Adrenal gland (tissue), 19 donors: ENCODE measurements at places on chromosomes 1 and 21.
A peak's percentile ranks its signal among the peaks of the same experiment; 100 is the strongest.

DNA sequence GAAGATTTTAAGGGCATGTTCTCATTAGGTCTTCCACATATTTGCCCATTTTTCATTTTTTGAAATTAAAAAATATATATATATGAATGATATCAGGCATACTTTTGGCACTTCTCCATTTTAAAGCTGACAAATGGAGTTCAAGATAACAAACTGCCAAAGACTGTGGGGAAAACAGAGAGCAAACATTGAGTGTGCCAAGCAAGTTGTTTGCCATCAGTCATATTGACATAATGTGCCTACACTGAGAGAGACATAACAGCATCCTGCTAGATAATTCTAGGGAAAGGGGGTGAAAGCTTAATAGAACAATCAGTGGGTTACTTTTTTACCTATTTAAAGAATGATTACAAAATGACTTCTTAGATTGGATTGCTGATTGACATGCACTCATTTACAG lies 529.4 kb upstream of the CXADR start:
- H3K27ac ChIP-seq, result no peak overlapping the region
- DNase-seq, result no peak
- no peaks in the 10 kb centered on the region for H3K27me3 ChIP-seq
- peaks cover 9% of the 10 kb centered on the region for H3K4me1 ChIP-seq
- H3K4me3 ChIP-seq, result no peak overlapping the region
- no peaks in the 10 kb centered on the region for H3K36me3 ChIP-seq

GRCh38 chr1:212315907-212316306 lies 30.7 kb downstream of the PPP2R5A start:
- no peaks in the 10 kb centered on the region for H3K27me3 ChIP-seq
- H3K4me3 ChIP-seq, result no peak overlapping the region
- H3K27ac ChIP-seq, result no peak overlapping the region
- peaks cover 3% of the 10 kb centered on the region for H3K4me1 ChIP-seq

DNA sequence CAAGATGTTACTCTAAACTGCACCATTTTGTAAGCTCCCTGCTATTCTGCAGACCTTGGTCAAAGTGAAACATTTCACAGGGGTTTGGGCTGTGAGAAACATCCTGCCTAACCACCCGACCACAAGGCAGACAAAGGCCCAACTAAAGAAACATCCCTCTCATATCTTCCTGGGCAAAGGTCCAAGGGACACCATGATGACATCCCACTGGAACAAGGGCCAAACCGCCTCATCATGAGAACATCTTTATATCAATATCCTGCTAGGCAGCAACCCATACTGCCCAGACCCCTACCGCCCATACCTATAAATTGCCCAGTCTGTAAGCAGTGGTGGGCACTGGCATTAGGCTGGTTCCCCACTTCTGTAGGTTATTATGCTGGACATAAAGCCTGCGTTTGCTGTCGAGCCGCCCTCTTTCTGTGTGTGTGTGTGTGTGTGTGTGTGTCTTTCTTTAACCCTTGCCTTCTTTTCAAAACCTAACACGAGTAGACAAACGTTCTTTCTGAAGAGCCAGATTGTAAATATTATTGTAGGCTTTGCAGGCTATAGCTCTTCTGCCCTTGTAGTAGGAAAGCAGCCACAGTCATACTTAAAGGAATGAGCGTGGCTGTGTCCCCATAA lies 1.0 kb upstream of the PPIE start:
- peaks cover 22% of the 10 kb centered on the region for H3K36me3 ChIP-seq
- H3K4me3 ChIP-seq, result no peak overlapping the region
- H3K4me1 ChIP-seq, result peaks cover 16% of the 10 kb centered on the region
- no peak for DNase-seq

- H3K27ac ChIP-seq, result no peak overlapping the region
- no peaks in the 10 kb centered on the region for H3K4me1 ChIP-seq
- no peaks in the 10 kb centered on the region for H3K27me3 ChIP-seq
- DNase-seq, result no peak
- no peaks in the 10 kb centered on the region for H3K36me3 ChIP-seq
Measured at GRCh38 chr1:237687804-237688203, 202.9 kb downstream of the ZP4 start.

DNA sequence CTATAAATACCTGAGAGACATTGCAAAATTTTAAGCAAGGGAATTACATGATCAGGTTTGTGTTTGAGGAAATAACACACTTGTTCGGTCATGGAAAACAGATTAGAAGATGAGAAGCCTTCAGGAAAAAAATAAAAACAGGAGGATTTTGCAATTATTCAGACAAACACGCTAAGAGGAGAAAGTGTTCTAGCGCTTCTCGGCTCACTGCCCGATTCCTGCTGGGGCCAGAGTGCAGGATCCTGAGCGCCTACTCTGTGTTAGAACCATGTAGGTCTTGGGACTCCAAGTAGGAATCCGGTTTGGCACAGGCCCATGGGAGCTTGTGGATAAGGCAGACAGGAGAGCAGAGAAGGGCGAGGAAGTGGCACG lies 8.1 kb upstream of the PRELP start:
- peak overlapping the region; percentile 63 for H3K27ac ChIP-seq
- DNase-seq, result peak; percentile 82
- no peaks in the 10 kb centered on the region for H3K36me3 ChIP-seq
- no peak overlapping the region for H3K4me3 ChIP-seq
- no peaks in the 10 kb centered on the region for H3K27me3 ChIP-seq
- H3K4me1 ChIP-seq, result peaks cover 4% of the 10 kb centered on the region
